Effector CD4-positive, alpha-beta T cell (primary cell): ENCODE measurements at places on chromosomes 11 and 22.

DNA sequence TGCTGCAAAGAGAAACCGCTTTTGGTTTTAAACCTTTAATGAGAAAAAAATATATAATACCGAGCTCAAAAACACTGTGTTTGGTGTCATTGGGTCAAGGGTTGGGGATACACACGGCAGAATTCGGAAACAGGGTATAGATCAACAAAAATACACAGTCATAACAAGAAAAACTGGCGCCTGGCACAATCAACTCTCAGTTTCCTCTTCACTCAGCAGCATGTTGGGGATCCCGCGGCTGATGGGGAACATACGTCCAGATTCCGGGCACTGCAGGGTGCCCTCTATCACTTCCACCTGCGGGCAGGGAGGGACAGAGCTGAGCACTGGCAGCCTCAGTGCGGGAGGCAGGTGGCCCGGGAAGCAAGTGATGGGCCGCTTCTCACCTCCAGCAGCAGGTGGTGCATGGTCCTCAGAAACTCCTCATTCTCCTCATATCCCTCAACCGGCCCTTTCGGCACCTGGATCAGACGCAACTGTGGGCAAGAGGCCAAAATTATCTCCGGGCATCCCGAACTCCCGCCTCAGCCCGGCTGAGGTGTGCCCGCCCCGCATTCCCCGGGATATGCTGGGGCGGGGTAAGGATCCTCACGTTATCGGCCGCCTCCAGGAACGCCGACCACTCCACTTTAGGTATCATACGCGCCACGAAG, 561 bp downstream of the TRMT112 start:
- DNase-seq: peak; percentile 37

DNA sequence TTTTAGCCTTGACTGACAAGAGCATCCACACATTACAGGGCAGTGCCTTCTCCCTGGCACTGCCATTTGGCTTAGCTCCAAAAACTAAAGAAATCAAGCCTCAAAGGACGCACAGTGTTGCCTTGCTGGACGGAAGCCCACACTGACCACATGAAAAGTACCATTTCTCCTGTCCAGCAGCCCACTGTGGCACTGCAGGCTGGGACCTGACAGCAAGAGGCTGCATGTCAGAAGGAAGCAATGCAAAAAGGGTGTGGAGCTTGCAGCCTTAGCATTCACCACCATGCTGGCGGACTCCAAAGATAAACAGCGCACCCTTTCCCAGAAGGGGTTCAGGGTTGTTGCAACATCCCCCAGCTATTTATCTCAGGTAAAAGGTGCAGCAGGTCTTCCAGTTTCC, 109.3 kb upstream of the BMAL1 start:
- DNase-seq: no peak

- no peak for DNase-seq
Measured at GRCh38 chr11:133705074-133705648, 140.2 kb downstream of the SPATA19 start.

- no peak for DNase-seq
Measured at GRCh38 chr11:35548925-35549561, 23.6 kb upstream of the PAMR1 start.

- no peak for DNase-seq
Measured at GRCh38 chr11:71211631-71212030, 40.7 kb downstream of the SHANK2 start.

DNA sequence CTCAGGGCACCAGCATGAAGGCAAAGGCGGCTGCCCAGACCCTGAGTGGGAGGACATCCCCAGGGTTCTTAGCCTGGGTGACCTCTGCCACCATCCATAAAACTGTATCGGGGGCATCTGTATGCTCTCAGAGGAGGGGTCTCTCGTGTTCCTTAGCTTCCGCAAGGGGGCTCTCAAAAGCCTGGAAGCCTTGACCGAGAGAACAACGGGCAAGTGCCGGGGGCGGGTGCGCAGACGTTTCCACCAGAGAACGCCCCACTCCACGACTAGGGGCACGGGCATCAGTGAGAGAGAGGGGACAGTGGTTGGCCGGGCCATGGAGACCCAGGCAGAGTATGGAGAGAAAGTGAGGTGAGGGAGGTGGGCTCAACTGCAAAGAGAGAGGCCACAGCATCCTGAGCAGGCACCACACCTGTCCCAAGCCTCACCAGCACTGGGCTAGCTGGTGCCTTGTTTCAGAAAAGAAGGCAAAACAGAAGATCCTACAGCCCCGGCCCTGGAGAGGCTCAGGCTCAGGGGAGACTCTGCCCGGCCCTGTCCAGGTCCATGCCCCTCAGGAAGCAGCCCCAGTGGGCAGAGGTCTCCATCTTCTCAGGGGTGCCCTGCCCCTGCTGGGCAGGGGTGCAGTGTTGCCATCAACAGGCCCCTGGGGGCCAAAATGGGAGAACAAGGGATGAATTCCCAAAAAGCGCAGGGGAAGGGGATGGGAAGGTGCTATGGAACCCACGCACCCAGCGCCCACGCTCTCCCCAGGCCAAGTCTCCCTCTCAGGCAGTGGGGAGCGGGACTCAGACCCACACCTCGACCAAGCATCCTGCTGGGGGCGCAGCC, 5.9 kb downstream of the TSPAN32 start:
- DNase-seq: no peak

GRCh38 chr22:37822079-37822833, 926 bp upstream of the GALR3 start:
- no peak for DNase-seq

- DNase-seq: no peak
Measured at GRCh38 chr11:86247608-86248007, 3.1 kb downstream of the EED start.

GRCh38 chr11:82720267-82721065, 13.2 kb downstream of the FAM181B start:
- DNase-seq: no peak

- DNase-seq: no peak
Measured at GRCh38 chr11:35997902-35998520, 54.1 kb downstream of the LDLRAD3 start.

GRCh38 chr11:7787239-7787638, 9.5 kb downstream of the OR5P2 start:
- DNase-seq: no peak

GRCh38 chr11:92931746-92932422, 37.6 kb upstream of the MTNR1B start:
- no peak for DNase-seq

GRCh38 chr22:27088026-27088425, 430.6 kb downstream of the MIAT start:
- DNase-seq: no peak

- no peak for DNase-seq
Measured at GRCh38 chr11:84212468-84213390, 926.6 kb upstream of the CCDC90B start.

- DNase-seq: peak; percentile 14
Measured at GRCh38 chr11:74011360-74012073, 2.6 kb upstream of the UCP3 start.

GRCh38 chr11:25981998-25982397, 349.9 kb upstream of the ANO3 start:
- DNase-seq: no peak

- no peak for DNase-seq
Measured at GRCh38 chr22:43442386-43443151, 30.8 kb downstream of the MPPED1 start.

DNA sequence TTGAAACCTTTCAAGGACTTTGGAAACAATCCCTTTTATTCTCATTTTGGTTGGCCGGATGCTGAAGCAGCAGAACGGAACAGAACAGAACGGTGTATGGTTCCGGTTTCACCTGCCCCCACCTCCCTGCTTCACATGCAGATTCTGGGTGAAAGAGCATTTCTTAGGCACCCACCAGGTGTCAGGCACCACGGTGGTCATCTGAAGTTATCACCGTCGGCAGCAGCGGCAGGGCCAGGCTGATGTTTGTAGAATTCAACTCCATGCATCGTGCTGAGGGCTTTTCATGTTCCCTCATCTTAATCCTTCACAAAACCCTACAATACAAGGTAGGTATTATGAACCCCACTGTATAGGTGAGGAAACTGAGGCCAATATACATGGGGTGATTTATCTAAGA, 13.6 kb upstream of the PHF21B start:
- DNase-seq: no peak

DNA sequence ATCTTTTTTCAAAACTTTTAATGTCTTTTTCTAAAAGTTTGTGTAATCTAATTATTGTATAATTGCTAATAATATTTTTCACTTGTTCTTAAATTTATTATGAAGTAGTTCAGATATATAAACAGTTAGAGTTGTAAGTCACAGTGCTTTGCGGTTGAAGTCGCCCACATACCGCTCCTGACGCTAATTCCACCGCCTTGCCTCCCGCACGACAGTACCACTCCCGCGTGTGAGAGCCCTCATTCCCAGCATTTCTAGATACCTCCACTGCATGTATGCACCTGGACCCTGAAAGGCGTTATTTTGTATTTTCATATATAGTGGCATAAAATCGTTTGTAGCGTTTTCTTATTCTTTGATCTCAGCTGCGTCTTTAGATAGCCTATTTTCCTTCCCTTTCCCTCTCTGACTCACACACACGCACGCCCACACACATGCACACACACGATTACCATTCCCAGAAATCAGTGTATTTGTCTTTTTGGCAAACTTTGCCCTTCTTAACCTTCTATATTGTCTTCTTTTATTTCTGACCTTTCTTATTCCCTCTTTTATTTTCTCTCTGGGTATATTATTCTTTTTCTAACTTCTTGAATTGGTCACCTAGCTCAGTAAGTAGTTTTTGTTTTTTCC, 56.4 kb upstream of the PITPNB start:
- DNase-seq: no peak

GRCh38 chr11:60265373-60266214, 14.9 kb upstream of the MS4A4A start:
- no peak for DNase-seq

- no peak for DNase-seq
Measured at GRCh38 chr11:32418836-32419235, 16.5 kb downstream of the WT1 start.
